ENCODE measurements at places on chromosomes 3 and 15.

DNA sequence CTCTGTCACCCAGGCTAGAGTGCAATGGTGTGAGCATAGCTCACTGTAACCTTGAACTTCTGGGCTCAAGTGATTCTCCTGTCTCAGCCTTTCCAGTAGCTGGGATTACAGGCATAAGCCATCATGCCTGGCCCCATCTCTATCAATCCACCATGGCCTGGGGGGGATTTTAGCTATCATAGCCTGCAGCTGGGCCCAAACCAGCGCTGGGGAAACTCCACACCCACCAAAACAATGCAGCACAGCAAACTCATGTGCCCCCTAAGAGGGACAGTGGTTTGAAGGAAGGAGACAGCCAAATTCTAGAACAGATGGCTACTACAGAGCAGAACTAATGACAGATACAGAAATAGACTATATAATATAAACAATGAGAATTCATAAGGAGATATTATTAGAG lies 13.8 kb upstream of the NSMCE3 start:
- DNase-seq = no peak

DNA sequence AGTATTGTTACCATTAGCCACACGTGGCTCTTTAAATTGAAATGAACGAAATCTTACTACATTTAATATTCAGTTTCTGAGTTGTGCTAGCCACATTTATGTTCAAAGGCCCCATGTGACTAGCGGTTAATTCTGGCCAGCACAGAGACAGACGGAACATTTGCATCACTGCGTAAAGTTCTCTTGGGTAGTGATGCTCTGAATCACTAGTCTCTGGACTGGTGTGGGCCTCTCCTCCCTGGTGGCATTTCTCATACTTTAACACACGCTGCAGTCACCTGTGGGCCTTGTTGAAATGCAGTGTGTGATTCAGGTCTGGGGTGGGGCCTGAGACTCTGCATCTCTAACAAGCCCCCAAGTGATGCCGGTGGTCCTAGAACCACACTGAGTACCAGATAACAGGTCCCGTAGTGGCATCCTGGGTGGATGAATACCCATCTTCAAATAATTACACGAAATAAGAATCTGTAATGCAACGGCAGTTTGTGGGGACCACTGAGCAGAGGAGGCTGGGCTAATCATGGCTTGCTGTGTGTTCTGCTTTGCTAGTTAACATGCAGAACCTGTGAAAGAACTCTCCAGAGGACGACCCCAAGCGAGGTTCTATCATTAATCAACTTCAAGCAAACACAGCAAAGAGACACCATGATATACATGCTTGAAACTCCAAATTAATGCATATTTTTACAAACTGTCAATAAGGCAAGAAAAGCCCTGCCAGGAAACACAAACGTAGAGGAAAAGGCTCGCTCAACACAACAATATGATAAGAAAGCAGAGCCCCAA lies 623.8 kb downstream of the FOXP1 start:
- no peak for DNase-seq

DNA sequence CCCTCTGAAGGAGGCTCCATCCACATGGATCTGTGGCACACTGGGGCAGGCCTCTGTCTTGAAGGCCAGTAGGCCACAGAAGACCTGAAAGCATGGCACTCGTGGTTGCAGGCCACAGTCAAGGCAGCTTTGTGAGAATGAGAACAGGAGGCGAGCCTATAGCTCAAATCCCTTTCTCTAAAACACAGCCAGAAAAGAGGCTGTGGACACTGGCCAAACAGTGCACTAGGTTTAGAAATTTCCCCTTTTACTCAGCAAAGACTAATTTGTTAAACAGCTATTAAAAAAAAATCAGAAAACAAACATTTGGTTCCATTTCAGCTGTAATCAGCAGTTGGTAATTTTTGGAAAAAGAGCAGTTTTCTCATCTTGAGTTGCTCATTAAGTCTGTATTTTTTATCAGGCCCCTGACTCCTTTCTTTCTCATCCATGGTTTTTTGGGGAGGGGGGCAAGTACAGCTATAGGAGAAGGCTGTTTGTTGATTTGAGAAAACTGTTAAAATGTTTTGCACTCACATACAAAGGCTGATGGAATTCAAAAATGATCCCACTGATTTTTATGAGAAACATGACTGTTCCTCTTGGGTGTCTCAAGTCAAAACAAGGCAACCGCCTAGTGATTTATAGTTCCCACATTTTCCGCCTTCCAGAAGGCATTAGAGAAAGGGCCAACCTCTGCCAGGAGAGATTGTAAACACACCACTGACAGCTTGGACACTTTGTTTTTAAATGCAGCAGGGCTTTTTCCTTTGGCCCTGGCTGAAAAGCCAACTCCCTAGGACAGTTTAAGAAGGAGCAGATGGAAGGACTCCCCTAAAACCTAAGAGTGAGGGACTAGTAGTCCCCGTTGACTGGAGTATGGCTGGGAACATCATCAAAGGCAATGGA lies 28.1 kb downstream of the PARP16 start:
- DNase-seq = no peak

DNA sequence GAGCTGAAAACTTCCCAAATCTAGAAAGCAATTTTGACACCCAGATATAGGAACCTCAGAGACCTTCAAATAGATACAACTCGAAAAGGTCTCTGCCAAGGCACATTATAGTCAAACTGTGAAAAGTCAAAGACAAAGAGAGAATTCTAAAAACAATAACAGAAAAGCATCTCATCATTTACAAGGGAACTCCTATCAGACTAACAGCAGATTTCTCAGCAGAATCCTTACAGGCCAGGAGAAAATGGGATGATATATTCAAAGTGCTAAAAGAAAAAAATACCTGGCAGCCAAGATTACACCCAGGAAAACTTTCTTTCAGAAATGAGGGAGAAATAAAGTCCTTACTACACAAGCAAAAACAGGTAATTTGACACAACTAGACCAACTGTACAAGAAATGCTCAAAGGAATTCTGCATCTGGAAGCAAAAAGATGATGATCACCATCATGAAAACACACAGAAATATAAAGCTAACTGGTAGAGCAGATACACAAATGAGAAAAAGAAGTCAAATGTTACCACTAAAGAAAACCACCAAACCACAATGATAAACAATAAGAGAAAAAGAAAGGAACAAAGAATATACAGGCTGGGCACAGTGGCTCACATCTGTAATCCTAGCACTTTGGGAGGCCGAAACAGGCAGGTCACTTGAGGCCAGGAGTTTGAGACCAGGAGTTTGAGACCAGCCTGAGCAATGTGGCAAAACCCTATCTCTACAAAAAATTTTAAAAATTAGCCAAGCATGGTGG lies 50.4 kb downstream of the ADAM10 start:
- no peak for DNase-seq

- DNase-seq = no peak
Measured at GRCh38 chr3:31503456-31503855, 29.3 kb upstream of the STT3B start.

DNA sequence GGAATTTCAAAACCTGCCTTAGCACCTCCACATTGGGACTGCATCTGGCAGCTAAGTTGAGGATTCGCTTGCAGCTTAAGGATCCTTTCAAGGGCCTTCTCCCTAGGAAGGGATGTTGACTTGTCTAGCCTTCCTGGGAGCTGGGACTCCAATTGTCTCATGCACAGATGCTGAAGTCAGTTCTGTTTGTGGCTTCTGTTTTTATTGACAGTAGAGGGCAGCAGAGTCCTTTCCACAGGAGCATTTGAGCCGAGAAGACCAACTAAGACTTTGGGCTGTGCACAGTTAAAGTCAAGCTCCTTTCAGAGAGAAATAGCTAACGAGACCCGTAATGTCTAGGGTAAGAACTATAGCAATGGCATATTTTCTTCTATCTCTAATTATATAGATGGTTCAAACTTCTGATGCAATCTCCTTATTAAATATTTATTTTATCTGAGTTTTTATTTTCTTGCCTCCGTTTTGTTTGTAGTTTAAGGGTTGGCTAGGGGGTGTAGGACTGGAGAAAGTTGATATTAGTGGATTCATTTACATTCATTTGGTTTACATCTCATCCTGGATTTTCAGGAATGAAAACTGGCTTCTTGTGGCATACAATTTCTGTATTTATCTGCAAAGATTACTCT lies 59.7 kb upstream of the KBTBD8 start:
- peak; percentile 40 for DNase-seq

DNA sequence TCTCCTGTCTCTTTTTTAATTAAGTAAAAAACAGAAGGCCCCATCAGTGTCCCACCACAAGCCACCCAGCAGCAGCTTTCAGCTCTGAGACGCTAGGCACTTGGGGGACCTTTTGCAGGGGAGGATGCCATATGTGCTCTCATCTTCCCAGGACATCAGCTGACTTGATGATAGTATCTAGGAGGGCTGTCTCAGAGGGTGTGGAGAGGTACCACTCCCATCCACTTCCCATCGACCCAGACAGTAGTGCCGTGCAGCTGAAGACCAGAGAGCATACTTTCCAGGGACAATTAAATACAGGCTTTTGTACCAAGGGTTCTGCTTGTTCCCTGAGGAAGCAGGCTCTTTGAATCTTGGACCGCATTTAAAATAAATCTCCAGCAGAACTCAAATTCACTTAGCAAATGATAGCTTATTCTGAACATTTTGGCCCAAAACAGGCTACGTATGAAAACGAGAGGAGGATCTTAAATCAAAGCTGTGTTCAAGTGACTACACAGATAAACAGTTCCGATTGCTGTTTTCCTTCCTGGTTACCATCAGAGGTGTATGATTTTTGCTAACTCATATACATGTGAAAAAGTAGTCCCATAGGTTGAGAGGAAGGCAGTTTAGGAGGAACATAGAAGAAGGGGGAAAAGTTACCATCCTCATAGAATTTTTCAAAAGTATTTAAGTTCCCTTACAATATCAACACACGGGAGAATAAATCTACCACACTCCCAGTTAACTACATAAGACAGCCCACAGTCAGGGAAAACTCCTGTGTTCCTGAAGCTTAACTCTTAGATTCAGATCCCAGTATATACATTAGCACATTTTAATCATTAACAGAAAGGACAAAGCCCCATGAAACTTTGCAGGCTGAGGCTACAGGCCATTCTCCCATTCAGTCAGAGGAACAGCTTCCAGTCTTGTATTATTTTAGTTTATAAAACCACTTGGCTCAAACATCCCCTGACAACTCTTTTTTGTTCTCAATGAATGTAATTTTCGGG lies 9.5 kb downstream of the WNT5A start:
- DNase-seq = no peak

DNA sequence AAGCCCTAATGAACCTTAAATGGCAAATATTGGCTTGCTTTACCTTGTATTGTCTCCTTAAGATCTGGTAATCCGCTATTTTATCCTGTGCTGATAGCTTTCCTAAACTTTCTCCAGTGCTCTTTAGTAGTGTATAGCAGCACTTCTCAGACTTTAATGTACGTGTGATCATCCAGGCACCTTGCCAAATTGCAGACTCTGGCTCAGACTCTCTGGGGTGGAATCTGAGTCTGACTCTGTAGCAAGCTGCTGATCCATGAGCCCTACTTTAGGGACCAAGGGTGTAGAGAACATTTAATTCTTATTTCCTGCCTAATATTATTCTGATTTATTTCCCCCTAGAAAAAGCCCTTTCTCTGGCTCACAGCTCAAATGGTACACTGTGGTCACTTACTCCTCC lies 518.8 kb upstream of the ZNF385D start:
- no peak for DNase-seq

DNA sequence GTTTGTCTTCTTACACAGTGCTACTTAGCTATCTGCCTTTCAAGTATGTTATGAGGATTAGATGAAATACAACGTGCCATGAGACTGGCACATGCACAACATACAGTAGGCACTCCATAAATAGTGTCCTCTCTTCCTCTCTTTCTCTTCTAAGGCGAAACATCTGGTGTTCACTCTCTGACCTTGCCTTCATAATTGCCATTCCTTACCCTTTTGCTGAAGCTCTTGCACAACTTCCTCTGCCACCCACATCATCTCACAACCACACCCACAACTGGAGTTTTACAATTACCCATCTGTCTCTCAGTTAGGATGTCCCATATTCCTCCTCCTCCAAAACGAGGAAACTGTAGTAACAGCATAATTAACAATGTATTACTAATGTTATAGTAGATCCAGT lies 26.4 kb upstream of the ACP3 start:
- DNase-seq = no peak

- peak; percentile 70 for DNase-seq
Measured at GRCh38 chr3:48273594-48274211, 32.8 kb downstream of the ZNF589 start.

- no peak for DNase-seq
Measured at GRCh38 chr3:86109434-86109833, 881.5 kb downstream of the VGLL3 start.

DNA sequence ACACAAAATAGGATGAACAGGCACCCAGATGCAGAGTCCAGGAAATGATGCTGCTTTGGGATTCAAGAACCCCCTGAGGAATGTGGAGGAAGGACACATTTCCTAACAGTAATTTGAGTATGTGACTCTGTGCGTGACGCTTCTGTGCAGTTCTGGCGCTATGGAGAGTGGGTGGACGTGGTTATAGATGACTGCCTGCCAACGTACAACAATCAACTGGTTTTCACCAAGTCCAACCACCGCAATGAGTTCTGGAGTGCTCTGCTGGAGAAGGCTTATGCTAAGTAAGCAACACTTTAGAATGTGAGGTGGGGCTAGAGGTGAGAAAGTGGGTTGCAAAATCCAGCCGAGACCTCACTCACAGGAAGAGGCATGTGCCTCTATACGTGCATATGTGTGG lies 28.3 kb downstream of the CAPN3 start:
- DNase-seq = no peak

- no peak for DNase-seq
Measured at GRCh38 chr3:144692488-144692887, 720.9 kb downstream of the DIPK2A start.

DNA sequence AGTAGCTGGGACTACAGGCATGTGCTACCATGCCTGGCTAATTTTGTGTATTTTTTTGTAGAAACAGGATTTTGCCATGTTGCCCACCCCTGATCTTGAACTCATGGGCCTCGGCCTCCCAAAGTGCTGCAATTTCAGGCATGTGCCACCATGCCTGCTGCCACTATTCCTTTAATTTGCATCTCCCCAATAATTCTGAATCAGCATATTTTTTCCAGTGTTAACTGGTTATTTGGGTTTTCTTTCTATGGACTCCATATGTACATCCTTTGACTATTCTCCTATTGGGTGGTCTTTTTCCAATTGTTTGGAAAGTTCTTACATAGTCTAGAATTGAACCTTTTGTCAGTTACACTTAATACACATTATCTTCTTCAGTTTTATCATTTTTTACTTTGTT lies 28.1 kb downstream of the HLTF start:
- DNase-seq = no peak

GRCh38 chr15:65336493-65337435 lies 32.3 kb downstream of the RNU5B-1 start:
- DNase-seq = peak; percentile 73

GRCh38 chr15:57861034-57861638 lies 154.6 kb downstream of the POLR2M start:
- peak; percentile 10 for DNase-seq

- DNase-seq = no peak
Measured at GRCh38 chr3:17091910-17092582, 207.3 kb downstream of the PLCL2 start.

- DNase-seq = no peak
Measured at GRCh38 chr15:56808160-56808559, 74.9 kb upstream of the ZNF280D start.

- DNase-seq = no peak
Measured at GRCh38 chr3:33544126-33544525, 103.9 kb upstream of the UBP1 start.

GRCh38 chr3:13158871-13159270 lies 85.6 kb upstream of the IQSEC1 start:
- DNase-seq = no peak

GRCh38 chr3:187661267-187661666 lies 8.9 kb downstream of the SST start:
- DNase-seq = no peak
